ENCODE measurements at places on chromosomes 2 and 18.
A peak's percentile ranks its signal among the peaks of the same experiment; 100 is the strongest.

DNA sequence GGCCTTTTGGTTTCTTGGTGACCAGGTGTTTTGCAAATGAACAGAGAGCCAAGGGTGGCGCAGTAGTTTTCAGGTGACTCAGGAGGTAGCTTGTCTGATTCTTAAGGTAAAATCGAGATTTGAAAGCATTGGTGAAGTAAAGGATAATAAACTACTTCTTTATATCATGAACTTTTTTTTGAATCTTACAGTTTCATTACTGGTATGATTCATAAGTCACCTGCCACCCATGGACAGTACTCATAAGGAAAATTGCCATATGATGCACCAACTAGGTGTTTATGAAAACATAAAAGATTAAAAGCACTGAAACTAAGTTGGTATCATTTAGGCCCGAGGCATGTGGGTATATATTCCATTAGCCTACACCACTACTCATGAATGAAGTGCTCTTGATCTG is 84.1 kb upstream of the MGAT5 start:
- no peak for DNase-seq

GRCh38 chr2:196808083-196808665 is 981 bp downstream of the C2orf66 start:
- peak; percentile 72 for DNase-seq

GRCh38 chr2:236254001-236254400 is 10.2 kb downstream of the ASB18 start:
- DNase-seq, result no peak

- DNase-seq, result no peak
These were observed 77.5 kb downstream of the COLEC12 start for GRCh38 chr18:422966-423365.

DNA sequence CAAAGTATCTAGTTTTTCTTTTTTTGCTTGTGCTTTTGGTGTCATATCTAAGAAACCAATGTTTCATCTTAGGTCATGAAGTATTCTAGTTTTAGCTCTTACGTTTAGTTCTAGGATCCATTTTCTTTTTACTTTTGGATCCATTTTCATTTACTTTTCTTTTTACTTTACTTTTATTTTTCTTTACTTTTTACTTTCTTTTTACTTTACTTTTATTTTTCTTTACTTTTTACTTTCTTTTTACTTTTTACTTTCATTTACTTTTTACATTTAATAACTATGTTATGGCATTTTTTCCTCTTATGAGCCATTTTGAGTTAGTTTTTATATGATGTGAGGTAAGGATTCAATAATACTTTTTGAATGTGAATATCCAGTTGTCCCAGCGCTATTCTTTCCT is 213.4 kb downstream of the ZFP36L2 start:
- no peak for DNase-seq

GRCh38 chr2:246489-247144 is 17.2 kb downstream of the SH3YL1 start:
- peak; percentile 74 for DNase-seq

DNA sequence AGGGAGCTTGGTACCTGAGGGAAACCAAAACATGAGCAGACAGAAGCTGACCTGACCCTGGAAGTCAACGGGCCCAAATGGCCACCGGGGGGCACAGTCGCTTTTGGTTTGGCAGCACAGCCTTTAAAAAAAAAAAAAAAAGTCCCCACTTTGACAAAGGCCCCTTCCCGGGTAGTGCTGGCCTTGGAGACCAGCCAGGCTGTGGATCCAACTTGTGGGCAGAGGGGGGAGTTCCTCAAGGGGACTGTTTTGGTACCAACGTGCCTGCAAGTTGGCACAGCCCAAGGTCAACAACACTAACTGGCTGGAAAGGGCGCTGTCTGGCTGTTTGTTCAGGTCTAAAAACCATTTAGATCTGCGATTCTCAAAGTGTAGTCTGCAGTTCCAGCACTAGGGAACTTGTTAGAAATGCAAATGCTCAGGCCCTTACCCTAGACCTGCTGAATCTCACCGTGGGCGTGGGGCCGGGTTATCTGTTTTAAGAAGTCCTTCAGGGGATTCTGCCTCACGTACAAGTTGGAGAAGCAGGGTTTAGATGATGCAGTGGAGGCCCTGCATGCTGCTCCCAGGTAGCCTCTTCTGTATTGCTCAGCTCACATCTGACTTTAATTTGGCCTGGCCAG is 83.0 kb downstream of the LPIN1 start:
- DNase-seq, result peak; percentile 83

DNA sequence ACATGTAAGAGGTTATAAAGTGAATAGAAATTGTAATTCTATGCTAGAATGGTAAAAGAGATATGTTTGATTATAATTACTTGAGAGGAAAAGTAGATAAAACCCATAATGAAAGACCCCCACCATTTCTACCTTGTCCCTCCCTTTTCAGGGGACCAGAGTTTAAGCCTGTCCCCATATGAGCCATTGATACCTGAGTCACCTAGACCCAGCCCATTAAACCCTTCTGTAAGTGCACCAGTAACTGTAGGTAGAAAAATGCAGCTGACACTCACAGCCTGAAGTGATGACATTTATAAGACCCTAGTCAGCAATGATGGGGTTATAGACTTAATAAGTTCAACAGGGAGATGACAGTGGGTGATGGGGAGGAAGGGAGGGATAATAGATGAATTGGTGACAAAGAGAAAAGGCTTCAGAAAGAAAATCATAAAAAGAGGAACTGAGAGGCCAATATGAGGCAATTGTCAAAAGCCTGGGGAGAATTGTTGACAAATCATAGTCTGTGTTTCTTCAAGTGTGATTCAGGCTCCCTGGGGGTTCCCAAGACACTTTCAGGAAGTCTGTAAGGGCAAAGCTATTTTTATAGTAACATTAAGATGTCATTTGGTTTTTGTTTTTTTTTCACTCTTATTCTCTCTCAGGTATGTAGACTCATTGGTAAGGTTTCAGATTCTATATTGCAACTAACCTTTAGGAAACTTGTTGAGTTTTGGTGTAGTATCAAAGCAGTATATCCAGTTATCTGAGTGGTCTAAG is 544.2 kb downstream of the SATB2 start:
- no peak for DNase-seq

GRCh38 chr18:45231617-45232016 is 383.7 kb upstream of the SLC14A2 start:
- no peak for DNase-seq

- no peak for DNase-seq
These were observed 11.3 kb upstream of the PPP3R1 start for GRCh38 chr2:68263632-68264031.

DNA sequence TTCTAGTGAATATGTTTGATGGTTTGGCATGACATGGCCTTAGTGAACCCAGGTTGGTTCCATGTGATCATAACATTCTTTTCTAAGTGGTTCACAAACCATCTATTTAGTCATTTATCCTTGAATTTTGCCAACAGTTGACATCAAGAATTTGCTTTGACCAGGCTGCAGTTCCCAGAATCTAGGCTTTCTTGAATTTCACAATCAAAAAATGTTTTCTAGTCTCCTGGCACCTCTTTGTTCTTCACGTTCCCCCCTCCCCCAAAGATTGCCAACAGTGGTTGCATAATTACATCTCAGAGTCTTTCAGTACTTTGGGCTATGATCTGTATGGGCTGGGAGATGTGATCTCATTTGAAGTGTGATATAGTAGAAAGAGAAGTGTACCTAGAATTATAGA is 124.0 kb downstream of the GATA6 start:
- DNase-seq, result no peak

GRCh38 chr2:161041356-161041755 is 118.9 kb upstream of the TANK start:
- peak; percentile 35 for DNase-seq

GRCh38 chr2:188916736-188917135 is 57.4 kb upstream of the COL3A1 start:
- no peak for DNase-seq

GRCh38 chr2:230447455-230448451 is 31.8 kb downstream of the SP100 start:
- DNase-seq, result no peak

DNA sequence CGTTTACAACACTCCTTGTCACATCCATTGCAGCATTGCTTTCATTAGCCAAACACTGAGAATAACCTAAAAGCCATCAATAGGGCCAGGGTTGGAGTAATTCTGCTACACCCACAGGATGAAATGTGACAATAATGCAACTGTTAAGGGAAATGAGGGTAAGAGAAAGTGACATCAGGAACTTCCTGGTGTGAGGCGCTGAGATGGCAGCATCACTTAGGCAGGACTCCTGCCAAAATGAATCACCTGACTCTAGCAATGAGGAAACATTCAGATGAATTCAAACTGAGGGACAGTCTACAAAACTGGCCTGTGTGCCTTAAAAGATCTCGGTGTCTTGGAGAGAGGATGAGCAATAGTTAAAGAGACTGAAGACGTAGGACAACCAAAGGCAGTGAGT is 115.6 kb upstream of the AGAP1 start:
- DNase-seq, result no peak

GRCh38 chr2:38467768-38468455 is 90.8 kb upstream of the ATL2 start:
- DNase-seq, result no peak

- DNase-seq, result no peak
These were observed 56.2 kb downstream of the REEP1 start for GRCh38 chr2:86281066-86281700.

DNA sequence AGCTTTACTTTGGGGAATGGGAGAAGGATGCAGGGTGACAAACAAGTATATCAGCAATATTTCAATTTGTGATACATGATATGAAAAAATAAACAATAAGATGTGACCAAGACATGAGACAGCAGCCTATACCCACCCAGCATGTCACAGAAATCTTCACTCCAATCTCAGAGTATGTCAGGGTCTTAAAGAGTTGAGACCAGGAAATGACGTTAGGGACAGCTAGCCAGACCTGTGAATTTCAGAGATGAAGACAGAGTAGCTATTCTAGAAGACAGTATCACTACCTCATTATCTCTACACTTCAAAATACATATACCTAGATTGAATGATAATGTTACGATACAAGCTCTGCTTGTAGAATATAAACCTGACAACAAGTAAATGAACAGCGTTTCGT is 282.8 kb downstream of the ZEB2 start:
- no peak for DNase-seq

- DNase-seq, result no peak
These were observed 490.6 kb downstream of the THSD7B start for GRCh38 chr2:137255990-137256389.

GRCh38 chr2:16434393-16434792 is 231.2 kb downstream of the CYRIA start:
- no peak for DNase-seq

DNA sequence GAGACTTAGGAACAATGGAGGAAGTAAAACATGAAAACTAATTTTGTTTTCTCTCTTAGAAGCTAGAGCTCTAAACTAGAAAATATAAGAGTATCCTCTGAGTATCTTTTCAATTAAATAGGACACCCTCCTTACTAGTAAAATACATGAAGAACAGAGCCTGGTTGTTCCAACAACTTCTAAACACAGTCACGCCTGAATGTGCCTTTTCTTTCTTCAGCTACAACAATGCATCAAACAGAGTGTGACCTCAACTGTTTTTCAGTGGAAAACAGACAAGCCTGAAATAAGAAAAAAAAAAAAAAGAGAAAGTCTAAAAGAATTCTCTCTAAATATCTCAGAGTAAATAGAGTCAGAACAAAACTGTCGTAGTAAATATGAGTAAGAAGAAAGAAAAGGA is 928.8 kb downstream of the CNTNAP5 start:
- no peak for DNase-seq

DNA sequence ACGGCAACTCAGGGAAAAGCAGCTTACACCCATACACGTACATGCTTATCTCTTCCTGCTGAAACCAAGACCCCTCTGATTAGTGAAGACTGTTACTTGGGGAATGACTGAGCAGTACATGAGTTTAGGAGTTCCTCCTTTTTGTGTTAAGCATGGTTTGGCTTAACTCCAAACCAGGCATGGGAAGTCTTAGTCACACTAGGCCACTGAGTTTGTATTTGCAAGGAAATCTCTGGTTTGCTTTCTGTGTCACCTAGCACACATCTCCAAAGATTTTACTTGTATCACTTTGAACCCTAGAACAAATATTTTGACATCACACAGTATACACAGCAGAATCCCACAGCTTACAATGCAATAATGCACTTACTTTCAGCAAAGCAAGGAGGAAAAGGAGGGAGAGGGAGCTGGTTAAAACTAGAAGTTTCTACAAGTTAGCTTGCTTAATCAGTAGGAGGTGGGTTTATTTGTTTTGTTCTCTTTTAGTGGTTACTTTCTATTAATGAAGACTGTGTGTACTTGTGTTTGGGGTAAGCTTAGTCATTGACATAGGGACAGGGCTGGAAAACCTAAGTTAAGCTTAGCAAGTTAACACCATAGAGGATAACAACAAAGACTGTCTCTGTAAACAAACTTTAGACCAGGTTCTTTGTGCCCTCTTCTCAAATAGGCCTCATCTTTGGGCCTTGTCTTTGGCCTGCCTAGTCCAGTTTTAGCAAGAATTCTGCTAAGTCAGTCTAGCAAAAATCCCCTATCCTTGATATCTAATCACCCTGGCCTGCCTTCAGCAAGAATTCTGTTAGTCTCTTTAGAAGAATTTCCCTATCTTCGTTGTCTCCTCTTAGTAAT is 219.4 kb downstream of the MREG start:
- DNase-seq, result no peak

- no peak for DNase-seq
These were observed 27.3 kb downstream of the DGKD start for GRCh38 chr2:233381638-233381995.

DNA sequence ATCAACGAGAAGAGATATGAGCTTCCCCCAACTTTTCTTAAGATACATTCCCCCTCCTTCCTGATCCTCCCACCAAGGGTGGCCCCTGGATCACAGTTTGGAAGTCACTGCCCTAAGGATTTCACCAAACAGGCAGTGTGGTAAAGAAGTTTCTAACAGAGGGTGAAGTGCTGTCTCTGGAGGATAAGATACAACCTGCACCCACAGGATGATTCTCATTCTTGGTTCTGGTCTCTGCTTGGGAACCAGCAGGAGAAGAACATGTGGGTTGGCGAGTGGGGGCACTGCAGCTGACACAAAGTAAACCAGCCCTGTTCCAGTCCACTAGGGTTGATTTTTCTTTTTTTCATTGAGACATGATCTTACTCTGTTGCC is 9.3 kb downstream of the NFE2L2 start:
- DNase-seq, result no peak

- no peak for DNase-seq
These were observed 304.0 kb downstream of the IRS1 start for GRCh38 chr2:226495466-226496272.

DNA sequence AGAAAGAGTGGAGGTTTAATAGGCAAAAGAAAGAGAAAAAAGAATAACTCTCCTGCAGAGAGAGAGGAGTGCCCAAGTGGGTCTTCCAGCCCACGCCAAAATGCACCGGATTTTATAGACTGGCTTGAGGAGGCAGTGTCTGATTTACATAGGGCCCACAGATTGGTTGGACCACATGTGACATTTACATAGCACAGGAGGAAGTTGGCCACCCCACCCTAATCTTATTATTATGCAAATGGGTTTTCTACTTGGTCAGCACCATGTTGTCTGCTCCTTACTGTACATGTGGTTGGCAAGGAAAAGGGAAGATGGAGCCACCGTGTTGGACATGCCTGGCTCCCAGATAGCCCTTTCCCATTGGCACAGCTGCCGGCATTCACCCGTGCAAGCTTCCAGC is 56.8 kb downstream of the SP110 start:
- no peak for DNase-seq
